ENCODE measurements at places on chromosomes 16 and 17.

DNA sequence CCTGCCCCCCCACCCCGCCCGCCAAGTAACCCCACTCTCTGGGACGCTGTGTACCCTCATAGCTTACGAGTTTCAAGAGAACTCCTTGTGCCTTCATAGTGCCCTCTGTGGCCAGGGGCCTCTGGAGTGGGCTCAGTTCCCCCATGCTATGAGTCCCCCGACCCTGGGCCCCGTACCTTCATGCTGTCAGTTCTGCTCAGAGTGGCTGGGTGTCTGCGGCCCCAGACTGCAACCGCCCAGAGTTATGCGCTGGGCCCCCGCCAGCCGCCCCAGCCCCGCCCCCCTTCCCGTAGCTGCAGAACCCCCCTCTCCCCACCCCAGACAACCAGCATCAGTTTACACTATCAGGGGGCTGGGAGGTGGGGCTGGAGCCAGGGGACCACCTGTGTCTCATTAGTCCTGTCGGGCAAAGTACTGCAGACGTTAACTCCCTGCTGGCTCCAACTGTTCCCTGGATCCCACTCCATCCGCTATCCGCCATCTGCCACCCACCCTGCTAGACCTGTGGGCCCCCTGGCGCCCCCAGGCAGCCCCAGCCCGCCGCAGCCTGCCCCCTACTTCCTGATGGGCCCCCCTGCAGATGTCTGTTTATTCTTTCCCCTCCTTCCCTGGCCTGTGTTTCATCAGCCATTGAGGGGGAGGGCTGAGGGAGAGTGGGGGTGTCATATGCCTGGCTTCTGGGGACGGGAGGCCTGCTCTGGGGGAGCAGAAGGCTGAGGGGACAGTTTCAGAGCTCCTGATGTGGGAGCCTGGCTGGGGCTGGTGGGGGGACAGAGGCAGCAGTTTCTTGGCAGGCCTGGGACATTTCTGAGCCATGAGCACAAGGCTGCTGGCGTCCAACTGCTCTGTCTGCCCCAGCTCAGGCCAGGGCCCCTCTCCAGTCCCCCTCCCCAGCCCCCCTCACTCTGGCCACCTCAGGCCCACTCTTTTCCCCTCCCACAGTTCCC is at the start of gene MFAP4:
Gene MFAP4 (minus strand): TSS at position 217 of the 947 bp plus-strand sequence. CDS start 35 bp downstream, at position 182.
- DNase-seq: peak; percentile 72

DNA sequence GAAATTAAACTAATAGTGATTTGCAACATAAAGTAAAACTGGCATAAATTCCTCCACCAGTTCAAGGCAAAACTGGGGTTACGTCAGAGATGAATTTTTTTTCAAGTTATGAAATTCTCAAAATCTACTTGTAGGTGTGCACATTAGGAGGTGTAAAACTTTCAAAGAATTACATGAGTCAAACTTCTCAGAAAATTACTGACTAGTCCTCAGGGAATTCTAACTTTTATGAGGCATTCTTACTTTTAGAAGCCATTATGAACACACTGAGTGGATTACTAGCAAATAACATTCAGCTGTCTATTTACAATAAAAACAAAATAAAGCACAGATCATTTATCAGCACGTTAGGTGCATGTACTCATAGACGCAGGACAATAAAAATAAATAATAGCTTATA is 348.7 kb downstream of the CDH11 start:
- DNase-seq: no peak

GRCh38 chr17:8119581-8120519 is 1.5 kb upstream of the ALOXE3 start:
- DNase-seq: no peak

- DNase-seq: no peak
These were observed 58.8 kb upstream of the MAF start for GRCh38 chr16:79659344-79659743.

DNA sequence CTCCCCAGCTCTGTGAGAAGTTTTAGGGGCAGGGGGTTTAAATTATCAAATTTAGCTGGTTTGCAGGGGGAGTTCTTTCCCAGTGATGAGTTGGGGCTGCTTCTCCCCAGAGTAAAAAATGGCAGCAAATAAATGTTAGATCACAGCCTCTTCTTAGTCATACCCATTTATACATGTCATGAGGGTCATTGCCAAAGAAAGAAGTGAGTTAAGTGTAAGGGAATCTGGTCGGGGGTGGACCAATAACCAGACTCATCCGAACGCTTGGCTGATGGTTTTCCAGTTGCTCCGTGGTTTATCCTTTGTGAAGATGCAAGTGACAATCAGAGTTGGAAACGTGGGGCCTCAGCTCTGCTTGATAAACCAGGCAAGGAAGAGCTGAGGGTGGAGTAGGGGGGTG is 87.1 kb downstream of the PLXDC1 start:
- no peak for DNase-seq

DNA sequence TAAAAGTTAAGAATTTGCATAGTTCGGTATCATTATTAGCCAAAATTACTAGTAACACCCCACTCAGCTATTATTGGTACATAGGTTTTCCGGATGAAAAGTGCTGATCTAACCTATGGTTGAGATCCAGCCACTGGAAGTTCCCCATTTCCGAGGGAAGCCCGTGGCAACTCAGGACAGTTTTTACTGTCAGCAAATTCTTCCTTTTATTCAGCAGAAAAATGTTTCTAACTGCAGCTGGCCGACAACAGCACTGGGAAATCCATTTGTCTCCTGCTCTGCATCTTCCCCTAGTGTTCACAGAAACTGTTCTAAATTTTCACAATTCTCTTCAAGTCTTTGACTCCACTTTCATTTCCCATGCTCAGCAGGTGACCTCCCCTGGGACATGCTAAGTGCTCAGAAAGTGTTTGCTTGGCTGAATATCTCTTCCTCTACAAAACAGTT is 15.5 kb upstream of the MMD start:
- DNase-seq: no peak

- peak; percentile 39 for DNase-seq
These were observed 1.3 kb upstream of the CLEC19A start for GRCh38 chr16:19284207-19284606.

GRCh38 chr16:11484691-11485258 is 101.9 kb downstream of the LITAF start:
- no peak for DNase-seq

DNA sequence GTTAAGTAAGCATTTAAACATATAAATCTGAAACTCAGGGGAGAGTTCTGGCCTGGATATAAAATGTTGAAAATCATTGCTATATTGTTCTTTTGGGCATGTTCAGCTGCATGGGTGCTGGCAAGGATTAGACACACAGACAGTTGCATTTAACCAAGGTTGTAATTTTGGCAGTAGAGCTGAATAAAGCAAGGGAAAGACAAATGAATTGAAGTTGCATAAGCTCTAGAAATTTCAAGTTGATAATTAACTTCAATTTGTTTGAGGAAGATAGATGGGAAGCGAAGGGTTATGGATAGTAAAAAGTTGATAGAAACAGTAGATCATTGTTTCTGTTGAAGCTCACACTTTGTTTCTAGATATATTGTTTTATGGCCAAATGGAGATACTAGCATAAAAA is 97.2 kb upstream of the KCNJ18 start:
- DNase-seq: no peak

DNA sequence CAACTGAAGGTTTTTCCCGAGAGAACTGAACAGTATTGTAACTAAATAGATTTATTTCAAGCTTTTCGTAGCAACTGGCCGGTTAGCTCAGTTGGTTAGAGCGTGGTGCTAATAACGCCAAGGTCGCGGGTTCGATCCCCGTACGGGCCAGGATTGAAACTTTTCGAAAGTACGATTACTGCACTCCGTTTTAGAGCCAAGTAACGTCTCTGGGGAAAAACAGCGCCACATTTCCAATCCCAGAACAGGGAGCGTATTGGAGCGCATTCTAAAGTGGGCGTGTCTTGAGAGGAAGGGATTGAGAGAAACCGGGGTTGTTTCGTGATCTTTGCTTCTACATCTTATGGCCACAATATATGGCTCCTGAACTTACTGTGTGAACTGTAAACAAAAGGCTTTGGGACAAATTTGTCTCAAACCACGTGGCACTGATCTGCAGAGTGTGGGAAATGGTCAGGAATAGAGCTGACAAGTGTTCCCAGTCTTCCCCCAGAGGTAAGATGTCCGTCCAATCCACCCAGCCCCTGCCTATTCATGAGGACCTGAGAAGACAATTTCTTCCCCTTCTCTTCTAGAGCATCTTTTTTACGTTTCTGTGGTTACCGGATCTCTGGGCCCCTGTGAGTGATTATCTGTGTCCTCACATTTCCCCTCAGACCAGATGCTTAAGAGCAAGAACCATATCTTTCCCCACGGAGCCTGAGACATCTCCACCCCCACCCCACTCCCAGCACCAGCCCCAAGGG is 2.3 kb downstream of the BORCS6 start:
- DNase-seq: peak; percentile 60

DNA sequence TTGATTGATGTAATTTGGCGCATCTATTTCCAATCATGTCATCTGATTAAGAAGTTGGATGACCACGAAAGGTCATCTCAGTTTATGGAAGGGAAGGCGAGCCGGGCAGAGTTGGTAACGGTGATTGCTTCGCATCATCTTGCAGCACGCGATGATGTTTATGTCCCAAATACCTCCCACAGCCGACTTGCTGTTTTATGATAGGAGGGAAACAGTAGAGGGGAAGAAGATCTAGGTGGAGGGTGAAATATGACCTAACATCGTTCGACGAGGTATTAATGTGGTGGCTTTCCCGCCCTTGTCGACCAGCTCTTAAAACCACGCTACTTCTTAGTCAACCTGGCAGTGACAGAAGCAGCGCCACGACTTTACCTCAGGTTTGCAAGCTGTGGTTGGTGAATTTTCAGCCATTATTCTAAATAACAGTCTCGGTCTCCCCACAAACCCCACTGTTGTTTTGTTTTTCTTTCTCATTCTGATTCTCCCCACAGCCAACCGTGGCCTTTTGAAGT is 805 bp upstream of the TANC2 start:
- DNase-seq: no peak

GRCh38 chr17:12510535-12510934 is 155.2 kb upstream of the MYOCD start:
- DNase-seq: no peak

DNA sequence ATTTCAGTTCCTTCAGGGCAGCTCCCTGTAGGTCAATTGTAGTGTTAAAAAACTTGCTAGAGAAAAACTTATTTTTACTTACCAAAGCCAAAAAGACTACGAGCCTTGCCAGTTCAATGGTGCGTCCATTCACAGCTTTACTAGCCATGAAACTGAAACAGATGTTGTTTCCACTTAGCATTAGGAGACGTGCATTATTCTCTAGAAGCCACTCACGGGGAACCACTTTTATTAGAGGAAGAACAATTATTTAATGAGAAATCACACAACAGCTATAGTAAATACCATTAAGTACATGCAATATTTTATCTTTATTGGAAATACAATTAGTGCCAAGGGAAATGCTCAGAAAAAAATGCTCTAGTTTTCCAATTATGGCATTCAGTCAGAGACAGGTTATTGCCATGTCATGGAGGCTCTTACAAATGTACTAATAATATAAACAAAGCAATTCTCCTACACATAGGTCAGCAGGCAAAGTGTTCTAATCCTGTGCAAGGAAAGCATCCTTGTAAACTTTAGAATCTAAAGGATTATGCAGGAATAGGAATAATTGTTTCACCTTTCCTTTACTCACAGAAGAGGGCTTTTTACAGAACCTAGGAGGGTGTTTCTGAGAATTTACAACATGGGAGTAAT is 17.4 kb downstream of the LASP1NB start:
- DNase-seq: no peak

DNA sequence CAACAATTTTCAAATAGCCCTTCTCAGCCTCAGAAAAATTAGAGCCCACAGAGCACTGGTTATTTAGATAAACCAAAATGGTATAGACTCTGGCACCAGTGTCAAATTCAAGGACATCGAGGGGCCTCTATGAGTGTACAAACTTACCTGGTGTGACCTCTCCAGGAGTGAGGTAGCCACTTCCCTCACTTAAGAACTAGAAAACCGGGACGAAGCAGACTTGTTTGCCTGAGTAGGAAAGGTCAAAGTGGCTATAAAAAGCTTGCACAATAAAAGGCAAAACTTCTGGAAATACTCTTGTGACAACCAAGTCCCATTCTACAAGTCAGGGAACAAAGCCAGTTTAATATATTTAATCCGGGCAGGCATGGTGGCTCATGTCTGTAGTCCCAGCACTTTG is 39.2 kb upstream of the PRSS54 start:
- DNase-seq: no peak

DNA sequence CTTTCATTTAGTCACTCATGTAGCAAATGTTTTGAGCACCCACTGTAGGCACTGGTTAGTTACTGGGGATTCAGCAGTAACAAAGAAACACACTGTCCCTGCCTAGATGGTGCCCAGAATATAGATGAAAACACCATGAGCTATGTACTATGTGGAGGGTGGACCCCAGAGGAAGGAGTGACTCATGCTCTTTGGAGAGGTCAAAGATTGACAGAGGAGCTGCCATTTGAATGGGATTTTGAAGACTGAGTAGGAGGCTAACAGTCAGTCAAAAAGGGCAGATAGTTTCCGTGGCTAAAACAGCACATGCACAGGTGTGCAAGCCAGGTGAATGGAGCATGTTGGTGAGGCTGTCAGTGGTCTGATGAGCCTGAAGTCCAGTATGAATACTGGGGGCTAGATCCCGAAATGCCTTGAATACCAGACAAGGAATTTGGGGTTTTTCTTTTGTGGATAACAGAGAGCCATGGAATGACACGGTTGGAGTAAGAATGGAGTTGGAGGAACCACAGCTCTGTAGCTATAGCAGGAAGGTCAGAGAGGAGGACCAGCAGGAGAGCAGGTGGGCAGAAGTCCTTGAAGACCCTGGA is 6.1 kb downstream of the IL21R start:
- DNase-seq: no peak

DNA sequence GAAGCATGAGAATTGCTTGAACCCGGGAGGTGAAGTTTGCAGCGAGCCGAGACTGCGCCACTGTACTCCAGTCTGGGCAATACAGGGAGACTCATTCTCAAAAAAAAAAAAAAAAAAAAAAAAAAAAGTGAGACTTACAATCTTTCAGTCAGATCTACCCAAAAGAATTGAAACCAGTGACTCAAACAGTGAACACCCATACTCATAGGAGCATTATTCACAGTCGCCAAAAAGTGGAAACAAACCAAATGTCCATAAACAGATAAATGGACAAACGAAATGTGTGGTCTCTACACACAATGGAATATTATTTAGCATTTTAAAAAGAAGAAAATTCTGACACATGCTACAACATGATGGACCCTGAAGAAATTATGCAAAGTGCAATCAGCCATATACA is 9.1 kb upstream of the SCNN1B start:
- DNase-seq: no peak

GRCh38 chr16:89052890-89053724 is 40.5 kb upstream of the ACSF3 start:
- DNase-seq: peak; percentile 65

GRCh38 chr17:81049372-81049911 is 14.5 kb downstream of the BAIAP2 start:
- DNase-seq: no peak

DNA sequence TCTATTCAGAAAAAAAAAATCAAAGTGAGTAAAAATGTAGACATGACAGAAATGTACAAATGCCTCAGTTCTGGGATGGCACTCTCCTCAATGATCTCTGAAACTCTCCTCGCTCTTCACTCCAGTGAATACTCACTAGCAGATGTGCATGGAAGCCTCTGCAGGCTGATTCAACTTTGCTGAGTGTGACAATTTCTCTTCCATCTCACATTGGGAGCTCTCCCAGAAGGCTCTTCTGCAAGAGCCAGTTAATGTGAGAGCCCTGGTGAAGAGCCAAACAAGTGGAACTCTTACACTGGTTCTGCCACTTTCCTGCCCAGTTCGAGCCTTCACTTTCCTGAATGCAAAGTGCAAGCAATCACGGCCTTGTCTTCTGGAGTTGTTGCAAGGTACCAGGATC is 147.1 kb upstream of the IRX6 start:
- no peak for DNase-seq

- DNase-seq: no peak
These were observed 10.2 kb downstream of the GABARAPL2 start for GRCh38 chr16:75576384-75576811.

Data from iPS-NIHi11 (cell line).